ENCODE measurements at places on chromosomes 11 and 22.

DNA sequence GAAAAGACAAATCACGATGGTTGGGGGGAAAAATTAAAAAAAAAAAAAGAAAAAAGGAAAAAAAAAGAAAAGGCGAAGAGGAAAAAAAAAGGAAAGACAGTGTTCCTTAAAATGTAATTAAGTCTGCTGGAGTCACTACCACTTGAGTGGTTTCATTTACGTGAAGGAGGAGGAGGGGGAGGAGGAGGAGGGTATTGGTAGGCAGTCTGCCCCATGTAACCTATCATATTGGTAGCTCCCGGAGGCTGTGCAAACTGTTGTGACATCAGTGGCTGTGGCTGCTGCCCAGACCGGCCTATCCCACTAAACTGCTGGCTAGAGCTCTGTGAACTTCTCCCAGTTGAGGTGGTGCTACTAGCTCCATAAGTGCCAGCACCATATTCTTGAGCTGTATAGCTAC lies 17.9 kb downstream of the KDELR3 start:
- no peaks in the 10 kb centered on the region for H3K27me3 ChIP-seq
- peaks cover 94% of the 10 kb centered on the region for H3K36me3 ChIP-seq
- no peaks in the 10 kb centered on the region for H3K4me1 ChIP-seq
- DNase-seq = no peak
- no peak overlapping the region for H3K27ac ChIP-seq
- H3K4me3 ChIP-seq = no peak overlapping the region

- no peak for DNase-seq
- H3K4me3 ChIP-seq = no peak overlapping the region
- H3K36me3 ChIP-seq = peaks cover 13% of the 10 kb centered on the region
Observed at GRCh38 chr11:77842441-77843121, 21.6 kb downstream of the AAMDC start.

DNA sequence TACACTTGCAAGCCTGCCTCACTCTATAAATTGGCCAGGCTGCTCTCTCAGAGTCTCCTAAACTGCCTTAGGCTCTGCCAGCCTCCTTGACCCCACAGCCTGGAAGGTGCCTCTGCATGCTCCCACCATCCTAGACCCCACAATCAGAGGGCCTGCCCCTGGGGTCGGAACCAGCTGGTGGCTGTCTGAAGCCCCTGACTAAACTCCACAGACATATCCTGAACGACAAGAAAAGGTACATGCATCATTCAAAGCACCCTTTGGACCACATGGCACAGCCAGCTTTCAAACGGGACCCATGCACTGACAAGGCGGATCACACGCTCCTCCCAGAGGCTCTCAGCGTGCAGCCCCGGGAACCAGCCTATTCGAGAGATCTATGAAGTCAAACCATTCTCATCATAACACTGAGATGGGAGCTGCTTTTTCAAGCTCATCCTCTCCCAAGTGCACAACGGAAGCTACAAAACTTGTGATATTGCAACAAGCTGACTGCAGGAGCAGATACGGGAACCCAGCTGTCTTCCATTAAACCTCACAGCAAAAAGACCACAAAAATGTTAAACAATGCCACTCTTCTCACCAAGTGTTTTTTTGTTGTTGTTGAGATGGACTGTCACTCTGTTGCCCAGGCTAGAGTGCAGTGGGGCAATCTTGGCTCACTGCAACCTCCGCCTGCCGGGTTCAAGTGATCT lies 8.1 kb downstream of the SHANK2 start:
- no peak for DNase-seq
- no peaks in the 10 kb centered on the region for H3K27me3 ChIP-seq
- peaks cover 44% of the 10 kb centered on the region for H3K4me1 ChIP-seq
- no peaks in the 10 kb centered on the region for H3K36me3 ChIP-seq
- no peak overlapping the region for H3K27ac ChIP-seq

GRCh38 chr11:16049611-16050010 lies 306.7 kb downstream of the SOX6 start:
- no peaks in the 10 kb centered on the region for H3K36me3 ChIP-seq
- H3K27me3 ChIP-seq = no peaks in the 10 kb centered on the region
- DNase-seq = no peak
- H3K27ac ChIP-seq = no peak overlapping the region
- H3K4me3 ChIP-seq = no peak overlapping the region

GRCh38 chr11:30481330-30481729 lies 104.8 kb downstream of the MPPED2 start:
- no peaks in the 10 kb centered on the region for H3K36me3 ChIP-seq
- no peaks in the 10 kb centered on the region for H3K27me3 ChIP-seq
- H3K4me3 ChIP-seq = no peak overlapping the region
- H3K4me1 ChIP-seq = peaks cover 19% of the 10 kb centered on the region

- DNase-seq = no peak
- H3K27ac ChIP-seq = no peak overlapping the region
- no peaks in the 10 kb centered on the region for H3K36me3 ChIP-seq
- no peaks in the 10 kb centered on the region for H3K4me1 ChIP-seq
- H3K4me3 ChIP-seq = no peak overlapping the region
Observed at GRCh38 chr11:12871788-12872321, 137.3 kb upstream of the RASSF10 start.

DNA sequence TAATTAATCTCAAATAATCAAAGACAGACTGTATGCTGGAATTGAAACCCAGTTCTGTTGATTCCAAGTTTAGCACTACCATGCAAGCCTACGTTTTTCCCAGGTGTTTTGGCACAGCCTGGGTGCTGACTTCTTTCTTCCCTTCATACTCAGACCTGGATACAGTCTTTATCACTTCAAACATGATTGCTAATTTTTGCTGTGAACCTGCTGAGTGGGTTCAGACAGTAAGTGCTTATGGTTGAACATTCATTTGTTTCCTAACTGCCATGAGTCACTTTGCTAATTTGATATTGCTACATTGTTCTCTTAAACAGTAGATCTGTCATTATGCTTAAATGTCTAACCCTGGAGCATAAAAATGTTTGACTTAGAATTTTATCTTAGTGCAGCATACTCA lies 12.2 kb downstream of the PAAF1 start:
- no peak for DNase-seq
- H3K27ac ChIP-seq = no peak overlapping the region
- H3K36me3 ChIP-seq = peaks cover 2% of the 10 kb centered on the region
- H3K4me3 ChIP-seq = no peak overlapping the region
- H3K27me3 ChIP-seq = no peaks in the 10 kb centered on the region

DNA sequence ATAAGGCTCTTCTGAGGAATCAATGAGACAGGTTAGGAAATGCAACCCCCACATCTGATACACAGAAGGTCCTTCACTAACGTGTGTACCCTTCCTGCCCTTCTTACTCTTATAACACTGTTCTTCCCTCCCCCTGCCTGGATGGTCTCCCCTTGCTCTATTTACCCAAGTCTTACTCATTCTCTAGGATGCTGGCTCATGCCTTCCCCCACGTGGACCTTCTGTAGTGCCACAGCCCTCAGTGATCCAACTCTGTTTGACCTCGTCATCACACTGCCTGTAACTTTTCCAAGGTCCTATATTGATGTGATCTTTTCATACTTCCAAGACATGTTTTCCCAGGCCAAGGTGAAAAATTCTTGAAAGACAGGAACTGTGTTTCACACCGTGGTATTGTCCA lies 79.8 kb downstream of the C11orf58 start:
- no peaks in the 10 kb centered on the region for H3K27me3 ChIP-seq
- no peak for DNase-seq
- no peaks in the 10 kb centered on the region for H3K36me3 ChIP-seq
- no peak overlapping the region for H3K4me3 ChIP-seq
- no peak overlapping the region for H3K27ac ChIP-seq
- H3K4me1 ChIP-seq = peaks cover 27% of the 10 kb centered on the region

- no peaks in the 10 kb centered on the region for H3K36me3 ChIP-seq
- no peak for DNase-seq
- H3K4me3 ChIP-seq = no peak overlapping the region
- H3K27me3 ChIP-seq = no peaks in the 10 kb centered on the region
Observed at GRCh38 chr11:111777094-111778046, 11.2 kb upstream of the PPP2R1B start.

DNA sequence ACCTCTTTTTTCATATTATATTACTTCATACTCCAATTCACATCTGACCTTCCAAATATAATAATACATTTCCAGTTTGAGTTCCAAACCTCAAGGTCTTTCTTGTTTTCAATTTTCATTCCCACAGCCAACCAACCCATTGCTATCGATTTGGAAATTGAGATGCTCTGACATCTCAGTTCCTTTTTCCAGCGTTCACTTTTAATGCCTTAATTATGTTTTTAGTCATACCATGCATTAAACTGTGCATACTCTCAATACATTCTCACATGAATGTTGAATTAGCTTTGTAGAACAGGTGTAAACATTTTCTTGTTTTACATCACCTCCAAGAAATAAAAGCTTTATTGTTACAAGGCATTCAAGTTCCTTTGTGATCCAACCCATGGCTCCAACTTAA lies 294.2 kb upstream of the ANO3 start:
- no peak overlapping the region for H3K4me3 ChIP-seq
- no peak for DNase-seq
- H3K27ac ChIP-seq = no peak overlapping the region
- H3K36me3 ChIP-seq = no peaks in the 10 kb centered on the region
- no peaks in the 10 kb centered on the region for H3K27me3 ChIP-seq

DNA sequence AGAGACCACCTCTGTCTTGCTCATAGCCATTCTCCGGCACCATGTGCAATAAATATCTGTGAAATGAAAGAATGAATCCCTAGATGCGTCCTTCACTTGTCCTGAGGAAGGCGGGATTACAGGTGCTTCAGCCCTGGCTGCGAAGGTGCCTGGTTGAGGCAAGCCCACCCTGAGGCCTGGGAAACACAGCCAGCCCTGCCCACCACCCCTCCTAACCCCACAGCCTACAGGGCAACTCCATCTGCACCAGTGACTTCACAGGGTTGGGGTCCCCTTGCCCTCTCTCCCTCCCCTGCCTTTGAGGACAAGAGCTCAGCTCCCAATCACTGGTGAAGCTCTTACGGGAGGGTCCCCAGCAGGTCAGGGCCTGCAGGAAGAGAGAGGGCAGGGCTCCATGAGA lies 17.5 kb upstream of the SCGB1A1 start:
- H3K27ac ChIP-seq = peak overlapping the region; percentile 10
- H3K36me3 ChIP-seq = no peaks in the 10 kb centered on the region
- no peak for DNase-seq
- no peaks in the 10 kb centered on the region for H3K27me3 ChIP-seq

DNA sequence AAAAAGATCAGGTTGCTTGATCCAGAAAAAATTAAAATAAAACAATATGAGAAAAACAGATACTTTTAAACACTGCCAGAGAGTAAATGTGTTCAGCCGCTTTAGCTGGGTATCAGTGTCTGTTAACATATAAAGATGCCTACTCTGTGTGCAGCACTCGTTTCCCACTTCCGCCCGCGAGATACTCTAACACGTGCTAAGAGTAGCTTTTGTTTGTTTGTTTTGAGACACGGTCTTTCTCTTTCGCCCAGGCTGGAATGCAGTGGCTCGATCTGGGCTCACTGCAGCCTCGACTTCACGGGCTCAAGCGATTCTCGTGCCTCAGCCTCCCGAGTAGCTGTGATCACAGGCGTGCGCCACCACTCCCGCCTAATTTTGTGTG lies 531 bp upstream of the MEN1 start:
- peak overlapping the region; percentile 52 for H3K27ac ChIP-seq
- peaks cover 8% of the 10 kb centered on the region for H3K36me3 ChIP-seq
- H3K27me3 ChIP-seq = no peaks in the 10 kb centered on the region
- peak; percentile 25 for DNase-seq
- H3K4me3 ChIP-seq = no peak overlapping the region
- H3K4me1 ChIP-seq = peaks cover 8% of the 10 kb centered on the region

DNA sequence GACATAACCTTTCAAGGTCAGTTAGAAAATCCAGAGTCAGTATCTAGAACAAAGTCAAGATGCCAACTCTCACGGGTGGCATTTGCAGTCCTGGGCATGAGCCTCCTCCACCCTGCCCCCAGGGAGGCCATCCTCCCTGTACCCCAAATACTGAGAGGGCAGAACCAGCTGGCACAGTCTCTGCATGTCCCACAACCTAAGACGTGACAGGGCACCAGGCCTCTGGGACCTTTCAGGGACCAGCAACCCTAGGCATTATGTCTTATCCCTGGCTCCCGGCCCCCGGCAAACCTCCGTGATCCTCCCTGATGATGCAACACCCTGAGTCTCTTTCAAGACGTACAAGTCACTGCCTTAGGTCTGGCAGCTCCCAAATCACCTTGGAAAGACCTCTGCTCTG lies 2.0 kb downstream of the MB start:
- no peak overlapping the region for H3K27ac ChIP-seq
- H3K27me3 ChIP-seq = no peaks in the 10 kb centered on the region
- H3K4me1 ChIP-seq = no peaks in the 10 kb centered on the region
- no peaks in the 10 kb centered on the region for H3K36me3 ChIP-seq
- H3K4me3 ChIP-seq = no peak overlapping the region

GRCh38 chr22:43114958-43115357 lies 4.4 kb downstream of the BIK start:
- peaks cover 11% of the 10 kb centered on the region for H3K4me1 ChIP-seq
- no peak overlapping the region for H3K27ac ChIP-seq
- H3K27me3 ChIP-seq = no peaks in the 10 kb centered on the region
- H3K36me3 ChIP-seq = no peaks in the 10 kb centered on the region

DNA sequence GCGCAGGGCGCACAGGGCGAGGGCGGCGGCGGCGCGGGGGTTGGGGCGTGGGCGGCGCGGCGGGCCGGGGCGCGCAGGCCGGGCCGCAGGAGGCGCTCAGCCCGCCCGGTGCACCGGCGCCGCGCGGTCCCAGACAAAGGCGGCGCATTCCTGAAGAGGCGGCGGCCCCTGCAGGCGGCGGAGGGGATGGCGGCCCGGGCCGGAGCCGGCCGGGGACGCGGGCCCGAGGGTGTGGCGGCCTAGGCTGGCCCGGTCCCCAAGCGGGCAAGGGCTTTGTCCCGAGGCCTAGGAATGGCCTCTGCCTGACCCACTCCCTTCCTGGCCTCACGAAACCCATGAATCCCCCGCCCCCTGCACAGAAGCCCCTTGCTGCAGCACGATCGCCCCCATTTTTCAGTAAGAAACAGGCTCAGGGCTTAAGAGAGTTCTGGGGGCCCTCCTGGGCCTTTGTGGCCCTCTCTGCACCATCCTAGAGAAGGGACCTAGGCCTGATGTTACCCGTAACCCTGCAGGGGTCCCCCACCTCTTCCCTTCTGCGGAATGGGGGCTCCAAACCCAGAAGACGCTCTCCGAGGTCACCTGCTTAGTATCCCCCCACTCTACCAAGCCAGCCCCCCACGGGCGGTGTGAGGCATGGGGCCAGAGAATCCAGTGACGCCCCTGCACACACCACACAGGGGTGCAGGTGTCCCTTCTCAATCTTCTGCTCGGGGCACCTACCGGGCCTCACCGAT lies at the start of gene RTN4R:
TSS of gene RTN4R (minus strand) at position 40 of the 734 bp plus-strand sequence. CDS start 226 bp downstream, outside the sequence.
- no peaks in the 10 kb centered on the region for H3K36me3 ChIP-seq
- peak; percentile 74 for DNase-seq
- H3K27me3 ChIP-seq = no peaks in the 10 kb centered on the region
